ENCODE measurements at places on chromosomes 1 and 21. TPM values are rescaled to one million over a fixed set of nuclear protein-coding genes. Genes with fewer than 3 reads are reported as not detected.

GRCh38 chr1:116008656-116009390 is 32.5 kb downstream of the SLC22A15 start:
- H3K4me3 ChIP-seq, result no peak overlapping the region
- H3K36me3 ChIP-seq, result no peaks in the 10 kb centered on the region
- peaks cover 11% of the 10 kb centered on the region for H3K4me1 ChIP-seq
- H3K27me3 ChIP-seq, result no peaks in the 10 kb centered on the region

GRCh38 chr1:113534130-113534817 is 144.0 kb downstream of the MAGI3 start:
- no peak overlapping the region for H3K4me3 ChIP-seq
- H3K27me3 ChIP-seq, result no peaks in the 10 kb centered on the region
- H3K4me1 ChIP-seq, result no peaks in the 10 kb centered on the region
- no peak for DNase-seq

GRCh38 chr21:46393451-46393940 is 65.2 kb upstream of the DIP2A start:
- H3K4me1 ChIP-seq, result no peaks in the 10 kb centered on the region
- no peaks in the 10 kb centered on the region for H3K27me3 ChIP-seq
- H3K36me3 ChIP-seq, result peaks cover 59% of the 10 kb centered on the region
- H3K4me3 ChIP-seq, result no peak overlapping the region
- no peak overlapping the region for H3K27ac ChIP-seq

- H3K4me1 ChIP-seq, result peaks cover 9% of the 10 kb centered on the region
- no peak overlapping the region for H3K27ac ChIP-seq
- H3K36me3 ChIP-seq, result no peaks in the 10 kb centered on the region
- no peak for DNase-seq
- H3K4me3 ChIP-seq, result no peak overlapping the region
Observed at GRCh38 chr1:153337980-153338853, 10.4 kb downstream of the PGLYRP4 start.

TTF2 gene
- 36.8 TPM for total RNA-seq

ANKRD65 gene
- not detected for total RNA-seq

GRCh38 chr21:44437696-44438431 is 17.4 kb upstream of the LRRC3 start:
- no peaks in the 10 kb centered on the region for H3K4me1 ChIP-seq
- no peak overlapping the region for H3K4me3 ChIP-seq
- no peak for DNase-seq
- H3K27me3 ChIP-seq, result peaks cover 11% of the 10 kb centered on the region
- no peak overlapping the region for H3K27ac ChIP-seq
- no peaks in the 10 kb centered on the region for H3K36me3 ChIP-seq

DNA sequence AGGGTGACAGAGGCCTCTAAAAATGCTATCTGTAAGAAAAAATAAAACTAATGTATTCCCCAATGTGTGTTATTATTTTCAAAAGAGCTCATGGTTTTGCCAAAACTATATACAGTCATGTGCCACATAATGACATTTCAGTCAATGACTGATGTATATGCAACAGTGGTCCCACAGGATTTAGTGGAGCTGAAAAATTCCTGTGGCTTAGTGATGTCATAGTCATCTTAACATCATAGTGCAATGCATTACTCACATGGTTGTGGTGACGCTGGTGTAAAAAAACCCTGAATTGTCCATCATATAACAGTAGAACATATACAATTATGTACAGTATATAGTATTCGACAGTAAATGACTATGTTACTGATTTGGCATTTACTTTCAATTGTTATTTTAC is 172.4 kb downstream of the CACNA1E start:
- peaks cover 4% of the 10 kb centered on the region for H3K27me3 ChIP-seq
- DNase-seq, result no peak
- H3K4me3 ChIP-seq, result no peak overlapping the region
- H3K4me1 ChIP-seq, result no peaks in the 10 kb centered on the region
- H3K36me3 ChIP-seq, result no peaks in the 10 kb centered on the region

DNA sequence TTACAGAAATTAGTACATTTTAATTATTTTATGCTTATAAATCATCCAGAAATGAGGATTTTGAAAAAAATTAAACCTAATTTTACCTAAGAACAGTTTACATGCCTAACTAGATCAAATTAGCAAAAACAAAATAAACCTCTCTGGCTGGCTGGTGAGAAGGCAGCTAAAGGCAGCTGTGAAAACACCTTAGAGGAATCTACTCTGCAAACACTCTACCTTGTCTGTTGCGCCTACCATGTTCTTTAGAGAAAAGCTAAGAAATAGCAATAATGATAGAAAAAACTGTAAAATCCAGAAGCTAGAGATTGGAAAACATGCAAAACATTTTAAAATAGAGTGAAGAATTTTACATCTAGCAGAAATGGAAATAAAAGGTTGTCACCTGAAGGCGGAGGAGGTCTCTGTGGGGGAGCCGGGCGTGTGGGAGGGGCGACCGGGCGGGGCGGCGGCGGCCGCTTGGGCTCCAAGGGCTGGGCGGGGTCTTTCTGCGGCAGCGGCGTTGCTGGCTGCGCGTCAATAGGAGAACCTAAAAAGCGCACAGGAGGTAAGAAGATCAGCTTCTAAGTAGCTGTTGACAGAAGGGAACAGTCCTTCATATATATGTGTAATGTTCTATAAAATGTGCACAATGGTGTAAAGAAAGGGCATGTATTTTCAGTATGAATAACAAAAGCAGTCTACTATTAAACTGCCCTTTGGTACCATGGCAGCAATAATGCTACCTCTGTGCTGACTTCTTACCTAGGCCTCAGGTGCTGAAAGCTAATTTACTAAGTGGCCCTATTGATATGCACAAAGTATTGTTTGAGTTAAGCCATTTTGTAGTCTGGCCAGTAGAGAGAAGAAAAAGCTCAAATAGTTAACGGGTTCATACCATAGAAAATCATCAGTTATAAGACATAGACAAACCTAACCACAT is 33.3 kb upstream of the CFAP298 start:
- no peaks in the 10 kb centered on the region for H3K27me3 ChIP-seq
- no peak for DNase-seq
- H3K4me3 ChIP-seq, result no peak overlapping the region
- H3K36me3 ChIP-seq, result peaks cover 72% of the 10 kb centered on the region
- H3K27ac ChIP-seq, result no peak overlapping the region

- no peaks in the 10 kb centered on the region for H3K4me1 ChIP-seq
- DNase-seq, result no peak
- H3K27me3 ChIP-seq, result no peaks in the 10 kb centered on the region
- no peak overlapping the region for H3K27ac ChIP-seq
- no peak overlapping the region for H3K4me3 ChIP-seq
Observed at GRCh38 chr1:209109001-209109785, 474.3 kb upstream of the CAMK1G start.

GRCh38 chr21:42061195-42061985 is 9.7 kb upstream of the UMODL1 start:
- H3K27ac ChIP-seq, result peak overlapping the region; percentile 75
- H3K27me3 ChIP-seq, result no peaks in the 10 kb centered on the region
- peaks cover under 1% of the 10 kb centered on the region for H3K36me3 ChIP-seq
- H3K4me3 ChIP-seq, result peak overlapping the region; percentile 49

DNA sequence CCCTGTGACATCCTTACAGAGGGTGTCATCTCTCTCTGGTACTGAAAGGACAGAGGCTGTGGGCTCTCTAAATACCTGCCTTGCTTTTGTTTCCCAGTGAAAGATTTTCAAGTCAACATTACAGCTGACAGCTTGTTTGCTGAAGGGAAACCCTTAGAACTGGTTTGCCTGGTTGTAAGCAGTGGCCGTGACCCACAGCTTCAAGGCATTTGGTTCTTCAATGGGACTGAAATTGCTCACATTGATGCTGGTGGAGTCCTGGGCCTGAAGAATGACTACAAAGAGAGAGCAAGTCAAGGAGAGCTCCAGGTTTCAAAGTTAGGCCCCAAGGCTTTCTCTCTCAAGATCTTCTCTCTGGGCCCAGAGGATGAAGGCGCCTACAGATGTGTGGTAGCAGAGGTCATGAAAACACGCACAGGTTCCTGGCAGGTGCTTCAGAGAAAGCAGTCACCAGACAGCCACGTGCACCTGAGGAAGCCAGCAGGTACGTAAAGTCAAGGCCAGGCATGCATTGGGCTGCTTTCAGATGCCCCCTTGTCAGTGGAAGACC is 11.8 kb downstream of the CD101 start:
- H3K36me3 ChIP-seq, result no peaks in the 10 kb centered on the region
- H3K4me1 ChIP-seq, result peaks cover 31% of the 10 kb centered on the region
- no peak overlapping the region for H3K4me3 ChIP-seq
- no peak for DNase-seq

FAM43B gene
- not detected for total RNA-seq

DNA sequence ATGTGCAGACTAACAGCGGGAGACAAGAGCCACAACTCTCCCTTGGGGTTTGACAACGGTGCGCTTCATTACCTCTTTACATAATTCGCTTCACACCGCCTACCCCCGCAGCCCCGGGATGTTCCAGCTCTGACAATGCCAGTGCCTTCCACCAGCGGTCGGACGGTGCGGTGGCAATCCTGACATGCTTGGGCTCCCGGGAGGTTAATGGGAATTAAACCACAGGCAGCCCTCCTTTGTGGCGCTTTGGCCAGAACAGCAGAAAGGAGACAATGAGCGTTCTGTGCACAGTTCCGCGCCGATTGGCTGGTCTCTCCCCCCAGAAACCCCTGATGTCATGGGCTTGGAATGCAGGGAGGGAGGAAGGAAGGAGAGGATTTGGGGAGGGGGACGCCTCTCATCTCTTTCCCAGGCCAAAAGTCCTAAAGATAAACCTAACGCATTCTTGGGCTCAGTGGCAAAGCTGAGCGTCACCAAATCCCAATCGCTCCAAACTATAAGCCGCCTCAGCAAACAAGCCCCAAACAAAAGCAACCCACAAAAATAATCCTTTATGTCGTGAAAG is 1.3 kb downstream of the CNN3 start:
- H3K36me3 ChIP-seq, result no peaks in the 10 kb centered on the region
- no peak overlapping the region for H3K27ac ChIP-seq
- H3K4me3 ChIP-seq, result peak overlapping the region; percentile 71

Measured in T-cell (primary cell).